HepG2 (cell line): ENCODE measurements at places on chromosomes 7 and 10. TPM values are rescaled to one million over a fixed set of nuclear protein-coding genes. Genes with fewer than 3 reads are reported as not detected.

GRCh38 chr7:114910787-114911186, 11.1 kb upstream of the MDFIC start:
- no peak overlapping the region for H3K27ac ChIP-seq
- H3K4me1 ChIP-seq, result no peaks in the 10 kb centered on the region
- no peak overlapping the region for H3K4me3 ChIP-seq

DNA sequence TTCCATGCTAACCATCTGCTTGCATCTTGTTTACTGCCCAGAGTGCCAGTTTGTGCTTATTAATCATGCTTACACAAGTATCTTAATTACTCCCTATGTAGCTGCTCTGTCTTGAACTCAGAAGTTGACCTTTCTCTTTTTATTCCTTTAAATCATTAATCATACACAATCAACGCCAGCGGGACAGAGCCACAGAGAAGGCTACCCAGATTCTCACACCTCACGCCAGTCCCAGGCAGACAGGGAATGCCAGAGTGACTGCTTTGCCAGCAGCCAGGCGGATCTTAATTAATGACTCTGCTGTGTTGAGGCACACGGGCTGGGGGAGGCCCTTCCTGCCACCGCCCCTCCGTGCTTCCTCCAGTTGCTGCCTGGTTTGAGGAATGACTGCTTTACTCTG, 229.4 kb downstream of the LRMDA start:
- no peaks in the 10 kb centered on the region for H3K27me3 ChIP-seq
- H3K27ac ChIP-seq, result no peak overlapping the region
- no peak overlapping the region for H3K4me3 ChIP-seq

DNA sequence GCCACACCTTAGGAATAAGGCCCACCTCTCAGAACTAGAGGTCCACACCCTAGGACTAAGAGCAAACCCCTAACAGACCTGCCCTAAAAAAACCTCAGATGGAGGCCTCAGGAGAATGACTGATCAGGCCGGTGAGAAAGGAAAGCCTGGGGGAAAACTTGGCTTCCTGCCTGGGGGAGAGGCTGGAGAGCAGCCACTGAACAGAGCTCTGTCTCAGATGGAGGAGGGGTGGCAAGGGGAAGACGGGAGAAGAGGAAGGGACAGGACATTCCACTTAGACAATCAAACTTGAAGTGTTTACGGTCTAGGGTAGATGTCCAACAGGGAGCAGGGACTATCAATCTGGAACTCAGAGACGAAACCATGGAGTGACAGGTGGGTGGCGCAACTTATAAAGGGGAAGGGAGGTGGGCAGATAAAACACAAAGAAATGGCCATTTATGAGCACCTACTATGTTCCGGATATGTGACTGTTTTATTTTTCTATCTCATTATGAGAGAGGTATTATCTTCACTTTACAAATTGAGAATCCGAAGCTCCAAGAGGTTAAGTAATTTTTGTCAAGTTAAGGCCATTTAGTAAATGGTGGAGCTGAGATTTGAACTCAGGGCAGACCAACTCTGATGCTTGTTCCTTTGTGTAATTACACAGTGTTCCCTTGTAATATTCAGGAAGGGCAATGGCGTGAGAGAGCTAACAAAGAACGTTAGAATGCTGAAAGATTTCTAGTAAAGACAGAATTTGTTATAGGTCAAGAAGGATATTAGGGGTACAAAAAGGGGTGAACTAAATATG, 82.6 kb downstream of the DNMBP start:
- H3K4me3 ChIP-seq, result peak overlapping the region; percentile 68
- H3K27me3 ChIP-seq, result no peaks in the 10 kb centered on the region; the same call in 2 of the 3 replicates
- no peaks in the 10 kb centered on the region for H3K36me3 ChIP-seq
- peak; percentile 15 for DNase-seq
- peak overlapping the region; percentile 71 for H3K27ac ChIP-seq
- H3K4me1 ChIP-seq, result peaks cover 79% of the 10 kb centered on the region

Gene ADRA2A
- total RNA-seq, result not detected in 2 replicates

DNA sequence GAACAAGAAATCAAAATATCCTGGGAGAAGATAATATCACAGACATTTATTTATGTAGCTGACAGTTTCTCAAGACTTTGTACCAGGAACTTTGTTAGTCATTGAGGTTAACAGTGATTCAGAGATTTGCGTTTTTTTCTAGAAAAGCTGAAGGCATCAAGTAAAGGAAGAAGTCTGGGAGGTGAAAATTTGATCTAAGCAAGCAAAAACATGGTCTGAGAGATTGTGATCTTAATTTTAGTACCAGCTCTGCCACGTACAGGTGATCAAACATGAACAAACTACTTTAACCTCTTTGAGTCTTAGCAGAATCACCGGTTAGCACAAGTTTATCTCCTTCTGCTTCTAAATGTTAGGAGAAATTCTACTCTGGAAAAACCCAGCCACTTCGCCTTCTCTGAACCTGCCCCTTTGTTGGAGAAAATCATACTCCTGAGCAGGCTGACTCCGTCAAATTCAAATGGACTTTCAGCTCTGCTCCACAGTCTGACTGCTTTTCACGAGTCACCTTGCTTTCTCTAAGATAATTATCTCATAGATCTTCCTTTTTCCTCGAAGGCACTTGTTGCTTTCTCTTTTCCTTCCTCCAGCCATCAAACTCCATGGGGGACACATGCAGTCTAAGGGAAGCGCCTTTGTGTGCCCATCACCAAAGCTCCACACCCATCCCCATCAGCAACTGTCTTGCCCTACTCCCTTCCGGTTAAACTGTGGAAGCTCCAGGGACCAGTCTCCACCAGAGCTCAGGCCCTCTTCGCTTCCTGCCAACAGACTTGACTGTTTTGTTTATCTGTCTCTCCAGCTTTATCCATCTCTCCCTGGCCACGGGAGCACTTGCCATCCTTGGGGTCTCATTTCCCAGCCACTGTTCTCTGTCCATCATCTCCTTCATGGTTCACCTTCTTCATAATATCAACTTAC, 86.3 kb downstream of the PRKCQ start:
- DNase-seq, result no peak
- H3K27ac ChIP-seq, result no peak overlapping the region
- no peak overlapping the region for H3K4me3 ChIP-seq
- no peaks in the 10 kb centered on the region for H3K36me3 ChIP-seq
- no peaks in the 10 kb centered on the region for H3K4me1 ChIP-seq

Gene LIPM
- not detected in 2 replicates for total RNA-seq
